ENCODE measurements at places on chromosomes 1 and 21.
A peak's percentile ranks its signal among the peaks of the same experiment; 100 is the strongest.

GRCh38 chr1:118692143-118692542, 296.0 kb downstream of the TBX15 start:
- DNase-seq, result no peak

GRCh38 chr1:31700468-31701090, 3.2 kb downstream of the COL16A1 start:
- DNase-seq, result no peak

GRCh38 chr1:186806477-186806876, 22.3 kb upstream of the PLA2G4A start:
- DNase-seq, result peak; percentile 50

DNA sequence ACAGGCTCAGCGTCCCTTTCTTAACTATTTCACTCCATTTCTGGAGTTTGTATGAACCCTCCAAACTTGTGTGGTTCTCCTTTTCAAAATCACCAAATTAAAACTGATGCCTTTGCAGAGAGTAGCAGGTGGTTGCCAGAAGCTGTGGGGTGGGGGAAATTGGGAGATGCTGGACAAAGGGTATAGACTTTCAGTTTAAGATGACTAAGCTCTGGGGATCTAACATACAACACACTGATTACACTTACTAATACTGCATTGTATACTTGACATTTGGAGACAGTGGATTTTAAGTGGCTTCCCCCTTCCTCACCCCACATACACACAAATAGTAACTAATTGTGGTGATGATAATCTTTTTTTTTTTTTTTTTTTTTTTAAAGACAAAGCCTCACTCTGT, 11.1 kb upstream of the SCYL3 start:
- no peak for DNase-seq

DNA sequence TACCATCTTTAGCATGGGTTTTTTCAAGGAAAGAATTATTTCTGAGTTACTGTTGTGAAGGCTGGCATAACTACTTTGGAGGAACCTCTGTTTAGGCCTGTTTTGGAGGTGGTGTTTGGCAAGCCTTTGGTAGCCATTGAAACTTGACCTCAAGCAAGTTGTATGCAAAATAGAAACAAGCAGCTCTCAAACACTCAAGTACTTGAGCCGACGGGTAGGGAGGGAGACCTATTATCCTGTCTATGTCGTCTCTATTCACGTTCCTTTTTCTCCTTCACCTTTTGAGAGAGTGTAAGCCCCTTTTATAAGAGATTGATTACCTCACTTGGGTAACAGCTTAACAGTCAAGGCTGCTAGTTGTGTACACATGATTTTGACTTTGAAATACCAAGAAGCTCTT, 878.3 kb upstream of the CXADR start:
- no peak for DNase-seq

- DNase-seq, result no peak
Observed at GRCh38 chr1:156157966-156158365, 4.6 kb downstream of the SEMA4A start.

- DNase-seq, result no peak
Observed at GRCh38 chr1:93608187-93609109, 73.2 kb downstream of the BCAR3 start.

DNA sequence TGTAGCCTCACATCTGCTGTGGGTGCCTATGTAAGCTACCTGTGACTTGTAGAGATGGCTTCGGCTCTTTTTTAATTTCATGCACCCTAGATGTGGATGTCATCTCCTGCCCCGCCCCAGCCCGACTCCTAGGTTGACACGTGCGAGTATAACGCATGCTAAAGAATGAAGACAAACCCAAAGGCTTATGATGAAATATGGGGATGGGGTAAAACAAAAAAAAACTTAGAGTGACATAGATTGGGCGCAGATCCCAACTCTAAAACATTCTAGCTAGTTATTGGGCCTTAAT, 613 bp upstream of the ERO1B start:
- no peak for DNase-seq

- no peak for DNase-seq
Observed at GRCh38 chr1:156717351-156717750, 10.9 kb upstream of the METTL25B start.

GRCh38 chr21:36694031-36694515, 4.8 kb upstream of the SIM2 start:
- no peak for DNase-seq

GRCh38 chr21:14589855-14590563, 43.9 kb upstream of the SAMSN1 start:
- DNase-seq, result no peak

DNA sequence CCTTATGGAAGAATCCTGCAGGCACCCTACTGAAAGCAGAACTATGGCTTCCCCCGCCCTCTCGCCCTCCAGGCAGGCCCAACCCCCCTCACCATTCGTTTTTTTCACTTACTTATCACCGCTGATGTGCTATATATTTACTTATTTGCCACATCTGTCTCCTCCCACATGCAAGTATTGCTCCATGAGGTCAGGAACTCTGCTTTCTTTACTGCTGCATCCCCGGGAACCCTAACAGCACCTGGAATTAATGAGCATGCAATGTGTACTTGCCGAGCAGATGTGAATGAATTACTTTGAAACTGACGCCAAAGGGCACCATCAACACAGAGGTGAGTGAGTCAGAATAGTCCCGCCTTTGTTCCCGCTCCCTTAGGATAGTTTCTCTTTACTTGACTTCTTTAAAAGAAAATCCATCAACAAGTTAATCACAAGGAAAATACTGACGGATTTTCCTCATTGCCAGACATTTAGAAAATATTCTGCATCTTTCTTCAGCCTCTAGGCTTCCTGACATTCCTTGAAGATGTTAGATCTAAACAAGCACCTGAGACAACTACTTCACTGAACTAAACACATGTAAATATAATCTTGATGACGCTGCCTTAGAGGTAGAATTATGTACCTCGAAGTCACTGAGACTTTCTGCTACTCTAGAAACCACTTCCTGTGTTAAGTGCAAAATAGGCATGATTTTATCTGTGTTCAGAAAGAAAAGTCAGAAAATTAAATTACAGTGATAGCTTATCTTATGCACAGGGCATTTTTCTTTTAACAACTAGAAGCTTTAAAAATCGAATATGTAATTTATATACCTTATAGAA, 17.5 kb upstream of the RAB4A start:
- peak; percentile 86 for DNase-seq

DNA sequence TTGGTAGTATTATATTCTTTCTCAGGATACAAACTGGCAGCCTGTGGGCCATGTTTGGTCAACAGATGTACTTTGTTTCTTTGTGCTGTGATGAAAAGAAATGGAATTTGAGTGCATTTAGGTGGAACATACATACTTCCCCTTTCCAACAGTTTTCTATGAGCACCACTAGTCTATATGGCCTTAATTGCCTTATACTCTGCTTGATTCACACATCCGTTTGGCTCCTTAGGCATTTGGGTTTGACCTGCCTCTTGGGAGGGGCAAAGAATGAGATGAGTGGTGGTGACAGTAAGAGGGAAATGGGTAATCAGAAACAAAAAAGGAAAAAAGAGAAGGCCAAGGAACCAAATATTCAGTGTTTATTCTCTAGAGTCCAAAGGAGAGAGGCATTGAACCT, 17.0 kb downstream of the CFAP126 start:
- DNase-seq, result no peak

DNA sequence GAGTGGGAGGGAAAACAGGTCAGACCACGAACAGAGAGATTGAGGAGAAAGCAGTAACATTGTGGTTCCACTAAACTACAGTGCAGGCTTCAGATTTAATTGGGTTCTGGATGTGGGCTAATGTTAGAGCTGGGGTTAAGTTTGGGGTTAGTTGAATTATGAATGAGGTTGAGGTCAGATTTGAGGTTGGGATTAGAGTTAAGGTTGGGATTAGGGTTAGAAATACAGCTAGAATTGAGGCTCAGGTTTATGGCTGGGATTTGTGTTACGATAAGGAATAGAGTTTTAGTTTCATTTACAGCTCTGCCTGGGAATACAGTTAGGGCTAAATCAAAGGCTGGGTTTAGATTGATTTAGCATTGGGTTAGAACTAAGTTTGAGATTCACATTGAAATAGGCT, 1.8 kb upstream of the VSIG8 start:
- no peak for DNase-seq

Data from A172 (cell line).